ENCODE measurements at places on chromosomes 12 and 14. TPM values are rescaled to one million over a fixed set of nuclear protein-coding genes. Genes with fewer than 3 reads are reported as not detected.

GRCh38 chr12:102107970-102108369, 11.9 kb downstream of the NUP37 start:
- no peak for DNase-seq
- no peaks in the 10 kb centered on the region for H3K4me1 ChIP-seq
- H3K27me3 ChIP-seq, result no peaks in the 10 kb centered on the region
- H3K4me3 ChIP-seq, result no peak overlapping the region

DNA sequence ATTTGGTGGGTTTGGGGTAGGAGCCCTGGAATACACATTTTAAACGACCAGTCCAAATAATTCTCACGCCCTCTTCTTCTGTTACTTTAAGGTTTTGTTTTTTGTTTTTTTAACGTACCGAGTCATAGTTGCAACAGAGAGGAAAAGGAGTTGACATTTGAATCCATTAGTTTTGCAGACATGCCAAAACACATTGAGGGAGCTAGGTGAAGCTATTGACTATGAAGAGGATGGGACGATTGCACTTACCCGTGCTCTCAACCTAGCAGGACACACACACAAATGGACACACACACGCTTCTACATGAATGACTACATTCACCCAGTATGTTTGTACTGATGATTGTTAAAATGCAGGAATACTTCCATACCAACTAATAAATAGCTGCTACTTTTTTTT, 54.3 kb upstream of the CIT start:
- DNase-seq, result no peak
- H3K4me3 ChIP-seq, result no peak overlapping the region
- H3K27ac ChIP-seq, result no peak overlapping the region
- no peaks in the 10 kb centered on the region for H3K36me3 ChIP-seq
- no peaks in the 10 kb centered on the region for H3K4me1 ChIP-seq

- H3K4me3 ChIP-seq, result no peak overlapping the region
- no peak overlapping the region for H3K27ac ChIP-seq
- no peaks in the 10 kb centered on the region for H3K36me3 ChIP-seq
- peaks cover 10% of the 10 kb centered on the region for H3K27me3 ChIP-seq
- DNase-seq, result no peak
Measured at GRCh38 chr12:128269181-128269591, 2.2 kb downstream of the TMEM132C start.

GRCh38 chr12:52486166-52487105, 6.6 kb downstream of the KRT6A start:
- DNase-seq, result no peak
- H3K27ac ChIP-seq, result no peak overlapping the region
- no peaks in the 10 kb centered on the region for H3K4me1 ChIP-seq
- H3K36me3 ChIP-seq, result no peaks in the 10 kb centered on the region

DNA sequence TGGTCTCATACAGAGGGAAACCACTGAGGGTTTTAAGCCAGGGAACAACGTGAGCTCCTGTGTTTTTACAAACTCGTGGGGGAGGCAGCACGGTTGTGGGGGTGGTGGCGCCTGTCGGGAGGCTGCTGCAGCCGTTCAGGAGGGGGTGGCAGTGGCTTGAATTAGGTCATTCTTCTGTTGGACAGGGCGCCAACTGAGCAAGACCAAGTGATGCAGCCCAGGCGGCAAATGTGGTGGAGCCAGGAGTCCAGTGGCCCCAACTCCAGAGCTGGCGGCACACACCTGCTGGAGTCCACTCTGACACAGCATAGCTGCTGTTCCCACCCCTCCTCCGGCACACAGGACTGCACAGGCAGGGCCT, 27.8 kb downstream of the FBRSL1 start:
- H3K4me1 ChIP-seq, result no peaks in the 10 kb centered on the region
- peaks cover 2% of the 10 kb centered on the region for H3K36me3 ChIP-seq
- H3K27ac ChIP-seq, result no peak overlapping the region

- no peaks in the 10 kb centered on the region for H3K4me1 ChIP-seq
- H3K36me3 ChIP-seq, result no peaks in the 10 kb centered on the region
- H3K27ac ChIP-seq, result no peak overlapping the region
- H3K27me3 ChIP-seq, result no peaks in the 10 kb centered on the region
- no peak for DNase-seq
Measured at GRCh38 chr12:16473610-16474326, 126.3 kb downstream of the MGST1 start.

DNA sequence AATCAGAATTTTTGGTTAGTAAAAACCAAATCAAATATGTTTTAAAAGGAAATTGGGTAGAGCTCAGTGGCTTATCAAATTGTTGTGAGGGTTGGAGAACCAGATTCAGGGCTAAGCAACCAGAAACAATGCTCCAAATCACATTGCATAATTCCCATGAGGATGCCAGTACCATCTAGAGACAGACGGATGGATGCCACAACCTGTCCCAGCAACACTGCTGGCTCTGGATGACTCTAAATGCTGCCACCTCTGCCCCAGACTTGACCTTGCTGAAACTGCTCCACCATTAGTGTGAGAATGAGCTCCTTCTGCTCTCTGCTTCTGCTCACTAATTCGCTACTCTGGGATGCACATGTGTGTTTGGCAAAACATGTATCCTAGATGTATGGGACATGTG, 43.9 kb downstream of the FRS2 start:
- no peak overlapping the region for H3K27ac ChIP-seq
- no peak overlapping the region for H3K4me3 ChIP-seq
- H3K27me3 ChIP-seq, result no peaks in the 10 kb centered on the region
- H3K4me1 ChIP-seq, result no peaks in the 10 kb centered on the region
- no peaks in the 10 kb centered on the region for H3K36me3 ChIP-seq

Gene MYH6
- polyA plus RNA-seq, result not detected

Gene SRRM4
- polyA plus RNA-seq, result not detected

Measured in K562 (cell line).